ENCODE measurements at places on chromosomes 4 and X. TPM values are rescaled to one million over a fixed set of nuclear protein-coding genes. Genes with fewer than 3 reads are reported as not detected.

The TRAPPC2 gene
- polyA plus RNA-seq: 6.4 TPM

The RASL11B gene
- polyA plus RNA-seq: not detected

The LRP2BP gene
- polyA plus RNA-seq: 1.6 TPM

The UGT2A1 gene
- not detected for polyA plus RNA-seq

The FGD1 gene
- polyA plus RNA-seq: 7.7 TPM

The TCEAL3 gene
- polyA plus RNA-seq: 9.7 TPM

The P2RY8 gene
- polyA plus RNA-seq: 1.6 TPM

The FUNDC1 gene
- polyA plus RNA-seq: 9.2 TPM

The RAB9B gene
- polyA plus RNA-seq: not detected

The SYN1 gene
- polyA plus RNA-seq: 1.3 TPM

The CPEB2 gene
- polyA plus RNA-seq: 9.4 TPM

DNA sequence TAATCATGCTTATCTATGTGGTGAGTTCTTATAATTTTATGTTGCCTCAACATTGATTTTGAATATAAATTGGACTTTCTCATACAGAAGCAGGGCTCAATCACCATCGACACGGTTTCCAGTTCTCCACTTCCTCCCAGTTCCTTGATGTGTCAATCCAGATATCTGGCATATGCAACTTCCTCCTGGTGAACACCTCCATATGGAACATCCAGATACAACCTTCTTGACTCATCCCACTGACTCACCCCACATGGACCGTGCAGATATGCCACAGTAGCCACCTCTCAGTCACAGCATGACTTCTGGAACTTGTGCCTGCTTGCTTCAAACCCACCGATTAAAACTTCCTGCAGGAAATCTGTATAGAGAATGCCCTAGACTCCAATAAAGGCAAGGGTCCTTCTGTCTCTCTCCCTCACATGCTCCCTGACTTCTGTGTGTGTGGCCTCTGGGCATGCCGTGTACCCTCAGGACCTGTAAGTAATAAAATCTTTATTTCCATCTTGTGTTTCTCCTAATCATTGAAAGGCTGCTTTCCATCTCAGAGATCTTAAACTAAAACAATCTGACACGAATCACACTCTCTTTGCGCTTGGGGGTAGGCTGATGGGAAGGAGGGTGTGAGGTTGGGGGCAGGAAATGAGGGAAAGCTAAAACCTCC, 67.0 kb downstream of the HTRA3 start:
- H3K4me1 ChIP-seq: no peaks in the 10 kb centered on the region
- no peaks in the 10 kb centered on the region for H3K27me3 ChIP-seq
- DNase-seq: no peak
- no peak overlapping the region for H3K27ac ChIP-seq
- no peak overlapping the region for H3K4me3 ChIP-seq

- DNase-seq: no peak
- H3K27me3 ChIP-seq: no peaks in the 10 kb centered on the region
- H3K36me3 ChIP-seq: no peaks in the 10 kb centered on the region
- H3K4me3 ChIP-seq: no peak overlapping the region
These were observed 32.1 kb upstream of the KLHL13 start for GRCh38 chrX:118148737-118149136.

DNA sequence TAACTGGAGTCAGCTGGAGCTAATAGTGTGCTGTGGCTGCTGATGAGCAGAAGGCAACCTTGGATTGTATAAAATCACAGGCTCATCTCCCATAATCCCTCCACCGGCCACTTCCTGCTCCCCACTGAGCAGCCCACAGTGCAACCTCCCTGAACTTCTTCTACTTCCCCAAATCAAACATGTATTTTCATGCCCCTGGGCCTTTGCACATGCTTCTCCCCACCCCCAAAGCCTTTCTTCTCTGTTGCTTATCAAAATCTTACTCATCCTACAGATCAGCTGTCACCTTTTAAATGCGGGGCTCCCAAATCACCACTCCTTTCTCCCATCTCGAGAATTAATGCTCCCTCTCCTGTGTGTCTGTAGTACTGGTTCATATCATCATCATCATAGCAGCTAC, 35.8 kb downstream of the RHOH start:
- H3K27ac ChIP-seq: no peak overlapping the region
- H3K36me3 ChIP-seq: no peaks in the 10 kb centered on the region
- no peak for DNase-seq
- no peaks in the 10 kb centered on the region for H3K4me1 ChIP-seq

- H3K36me3 ChIP-seq: peaks cover 68% of the 10 kb centered on the region
- no peak for DNase-seq
- H3K27ac ChIP-seq: no peak overlapping the region
These were observed 53.8 kb downstream of the TNIP2 start for GRCh38 chr4:2702361-2702760.

GRCh38 chr4:127188847-127189246, 443.9 kb upstream of the INTU start:
- no peak for DNase-seq
- no peaks in the 10 kb centered on the region for H3K4me1 ChIP-seq
- no peaks in the 10 kb centered on the region for H3K36me3 ChIP-seq

DNA sequence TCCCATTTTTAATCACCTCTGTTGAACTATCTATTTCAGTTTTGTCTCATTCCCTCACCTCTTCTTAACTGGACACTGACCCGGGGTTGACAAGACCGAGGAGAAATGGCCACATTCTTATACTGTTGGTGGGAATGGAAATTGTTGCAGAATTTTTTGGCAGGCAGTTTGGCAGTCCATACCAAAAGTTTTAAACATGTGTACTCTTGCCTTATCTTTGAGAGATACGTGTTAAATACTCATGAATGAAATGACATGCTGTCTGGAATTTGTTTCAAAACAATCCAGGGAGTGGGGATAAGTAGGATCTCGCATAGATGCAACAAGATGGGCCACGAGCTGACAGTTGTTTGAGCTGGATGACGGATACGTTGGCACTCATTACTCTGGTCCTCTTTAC, 12.1 kb downstream of the FGFBP1 start:
- H3K4me3 ChIP-seq: no peak overlapping the region
- no peak overlapping the region for H3K27ac ChIP-seq
- no peaks in the 10 kb centered on the region for H3K36me3 ChIP-seq

DNA sequence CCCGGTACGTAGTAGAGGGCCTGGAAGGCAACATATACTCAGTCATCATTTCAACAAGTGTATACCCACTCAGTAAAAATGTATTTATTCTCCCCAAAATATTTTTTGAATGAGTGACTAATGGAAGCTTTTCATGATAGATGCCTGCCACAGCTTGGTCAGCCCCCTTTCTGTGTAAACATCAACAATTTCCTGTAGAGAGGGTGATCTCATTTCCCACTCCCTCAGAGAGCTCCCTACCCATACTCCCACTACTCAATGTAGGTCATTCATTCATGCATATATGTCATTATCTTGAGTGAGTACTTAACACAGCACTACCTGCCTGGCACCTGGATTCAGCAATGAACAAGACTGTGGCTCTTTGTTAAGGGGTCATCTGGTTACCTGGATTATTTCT, 81.9 kb downstream of the STK32B start:
- H3K4me3 ChIP-seq: no peak overlapping the region
- no peaks in the 10 kb centered on the region for H3K4me1 ChIP-seq
- H3K36me3 ChIP-seq: no peaks in the 10 kb centered on the region
- no peak for DNase-seq
- no peaks in the 10 kb centered on the region for H3K27me3 ChIP-seq

GRCh38 chrX:38086451-38087215, 80.3 kb downstream of the SYTL5 start:
- H3K27me3 ChIP-seq: no peaks in the 10 kb centered on the region
- H3K27ac ChIP-seq: no peak overlapping the region
- DNase-seq: no peak
- H3K4me3 ChIP-seq: no peak overlapping the region

DNA sequence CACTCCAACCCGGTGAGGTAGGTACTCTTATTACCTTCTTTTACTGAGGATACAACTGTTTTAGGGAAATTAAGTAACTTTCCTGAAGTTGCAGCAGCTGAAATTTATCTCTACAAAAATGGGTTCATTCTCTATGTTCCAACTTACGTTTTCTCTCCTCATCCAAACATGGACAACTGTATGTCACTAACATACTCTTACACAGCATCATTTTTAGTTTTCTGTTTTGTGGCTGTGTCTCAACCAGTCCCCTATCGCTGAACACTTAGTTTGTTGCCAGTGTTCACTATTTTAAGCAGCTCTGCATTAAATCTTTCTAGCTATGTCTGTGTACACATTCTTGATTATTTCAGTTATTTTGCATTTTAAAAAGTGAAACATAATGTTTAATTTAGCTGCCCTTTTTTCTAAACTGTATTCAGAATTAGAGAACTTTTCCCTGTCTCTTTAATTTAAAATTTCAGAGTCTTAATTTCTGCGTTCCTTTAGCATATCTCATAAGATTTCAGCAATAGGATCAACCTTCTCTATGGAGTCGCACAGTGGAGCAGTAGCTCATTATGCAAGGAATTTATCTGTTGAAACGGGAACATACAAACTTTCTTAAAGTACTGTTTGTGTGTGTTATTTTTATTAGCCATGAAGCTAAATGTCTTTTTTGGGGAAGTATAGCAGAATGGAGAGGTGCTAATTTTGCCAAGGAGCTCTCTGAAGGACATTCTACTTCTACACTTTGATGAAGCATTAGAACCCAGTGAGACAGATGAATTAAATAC, 3.8 kb downstream of the SGMS2 start:
- H3K4me1 ChIP-seq: peaks cover 14% of the 10 kb centered on the region
- H3K4me3 ChIP-seq: peak overlapping the region; percentile 7
- H3K27me3 ChIP-seq: no peaks in the 10 kb centered on the region
- DNase-seq: no peak

GRCh38 chr4:78870056-78870455, 69.2 kb downstream of the PAQR3 start:
- H3K36me3 ChIP-seq: peaks cover 4% of the 10 kb centered on the region
- H3K4me3 ChIP-seq: no peak overlapping the region
- no peak for DNase-seq
- H3K27ac ChIP-seq: no peak overlapping the region
- no peaks in the 10 kb centered on the region for H3K27me3 ChIP-seq
- H3K4me1 ChIP-seq: no peaks in the 10 kb centered on the region

GRCh38 chr4:54941994-54942552, 183.3 kb downstream of the KDR start:
- H3K4me3 ChIP-seq: no peak overlapping the region
- H3K4me1 ChIP-seq: no peaks in the 10 kb centered on the region
- H3K36me3 ChIP-seq: no peaks in the 10 kb centered on the region

DNA sequence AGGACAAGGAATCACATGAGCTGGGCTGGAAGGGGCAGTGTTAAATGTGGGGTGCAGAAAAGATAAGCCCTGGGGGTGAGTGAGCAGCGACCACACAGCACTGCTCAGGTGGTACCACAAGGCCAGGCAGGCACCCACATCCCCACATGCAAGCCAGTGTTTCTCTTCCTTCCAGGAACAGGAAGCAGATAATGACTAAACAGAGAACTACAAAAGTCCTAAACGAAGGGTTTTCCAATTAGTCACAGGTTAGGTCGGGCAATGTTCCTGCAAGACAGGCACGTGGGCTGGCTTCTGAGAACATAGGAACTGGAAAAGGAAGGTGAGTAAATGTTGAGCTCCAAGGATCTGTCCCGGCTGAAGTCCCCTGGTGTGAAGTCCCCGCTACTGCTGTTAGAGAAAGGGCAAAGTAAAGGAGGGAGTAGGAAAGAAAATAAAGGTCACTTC, 19.5 kb downstream of the RELL1 start:
- peaks cover 28% of the 10 kb centered on the region for H3K4me1 ChIP-seq
- no peaks in the 10 kb centered on the region for H3K36me3 ChIP-seq
- H3K27me3 ChIP-seq: no peaks in the 10 kb centered on the region
- H3K27ac ChIP-seq: peak overlapping the region; percentile 79
- no peak overlapping the region for H3K4me3 ChIP-seq
- DNase-seq: peak; percentile 92

DNA sequence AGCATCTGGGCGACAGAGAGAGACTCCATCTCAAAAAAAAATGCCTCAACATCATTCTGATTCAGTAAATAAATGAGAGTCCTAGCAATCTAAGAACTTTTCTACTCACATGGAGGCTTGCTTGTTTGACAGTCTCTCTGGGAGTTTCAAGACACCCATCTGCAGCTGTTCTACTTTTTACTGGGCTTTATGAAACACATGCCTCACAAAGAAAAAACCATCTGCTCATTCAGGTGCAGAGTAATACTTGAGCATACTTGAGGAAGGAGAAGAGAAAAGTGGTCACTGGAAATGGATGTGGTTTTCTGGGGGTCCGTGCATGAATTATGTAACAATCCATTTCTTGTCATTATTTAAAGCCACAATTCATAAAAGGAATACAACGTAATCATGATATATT, 87.1 kb upstream of the DDX53 start:
- H3K4me3 ChIP-seq: no peak overlapping the region
- H3K27ac ChIP-seq: no peak overlapping the region
- DNase-seq: no peak
- H3K36me3 ChIP-seq: no peaks in the 10 kb centered on the region
- H3K4me1 ChIP-seq: no peaks in the 10 kb centered on the region
- no peaks in the 10 kb centered on the region for H3K27me3 ChIP-seq

- no peaks in the 10 kb centered on the region for H3K36me3 ChIP-seq
- no peaks in the 10 kb centered on the region for H3K4me1 ChIP-seq
- no peaks in the 10 kb centered on the region for H3K27me3 ChIP-seq
- H3K27ac ChIP-seq: no peak overlapping the region
These were observed 168.5 kb upstream of the DMD start for GRCh38 chrX:33379839-33380238.

DNA sequence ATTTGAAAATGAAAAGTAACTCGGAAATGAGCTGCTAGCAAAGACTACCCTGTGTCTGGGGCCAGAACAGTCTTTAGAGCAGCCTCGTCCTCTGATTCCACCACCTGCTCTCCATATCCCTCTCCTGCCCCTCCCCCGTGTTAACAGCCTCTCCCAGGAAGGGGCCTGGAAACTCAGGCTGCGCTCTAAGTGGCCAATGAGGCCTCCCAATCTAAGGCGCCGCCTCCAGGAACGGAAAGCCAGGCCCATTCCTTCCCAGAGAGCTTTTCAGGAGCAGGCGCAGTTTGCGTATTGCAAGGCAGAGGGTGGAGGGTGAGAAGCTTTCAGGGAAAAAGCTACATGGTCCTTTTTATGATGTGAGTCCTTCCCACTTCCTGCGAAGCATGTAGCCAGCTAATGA, 31.2 kb downstream of the RS1 start:
- no peak for DNase-seq
- no peaks in the 10 kb centered on the region for H3K36me3 ChIP-seq
- no peak overlapping the region for H3K4me3 ChIP-seq
- no peak overlapping the region for H3K27ac ChIP-seq
- H3K4me1 ChIP-seq: no peaks in the 10 kb centered on the region

- H3K27ac ChIP-seq: no peak overlapping the region
- H3K4me3 ChIP-seq: no peak overlapping the region
- DNase-seq: no peak
- H3K4me1 ChIP-seq: no peaks in the 10 kb centered on the region
- no peaks in the 10 kb centered on the region for H3K27me3 ChIP-seq
These were observed 58.4 kb downstream of the FAM53A start for GRCh38 chr4:1625600-1626138.

GRCh38 chr4:101961144-101961543, 170.6 kb downstream of the BANK1 start:
- no peak for DNase-seq
- no peaks in the 10 kb centered on the region for H3K27me3 ChIP-seq
- no peaks in the 10 kb centered on the region for H3K36me3 ChIP-seq

- H3K4me1 ChIP-seq: no peaks in the 10 kb centered on the region
- H3K36me3 ChIP-seq: no peaks in the 10 kb centered on the region
- H3K27ac ChIP-seq: no peak overlapping the region
- DNase-seq: no peak
- peaks cover 7% of the 10 kb centered on the region for H3K27me3 ChIP-seq
These were observed 5.3 kb upstream of the POU4F2 start for GRCh38 chr4:146633471-146633800.

Measured in small intestine (tissue), 16 donors.